ENCODE measurements at places on chromosomes 6 and 20.
A peak's percentile ranks its signal among the peaks of the same experiment; 100 is the strongest.

DNA sequence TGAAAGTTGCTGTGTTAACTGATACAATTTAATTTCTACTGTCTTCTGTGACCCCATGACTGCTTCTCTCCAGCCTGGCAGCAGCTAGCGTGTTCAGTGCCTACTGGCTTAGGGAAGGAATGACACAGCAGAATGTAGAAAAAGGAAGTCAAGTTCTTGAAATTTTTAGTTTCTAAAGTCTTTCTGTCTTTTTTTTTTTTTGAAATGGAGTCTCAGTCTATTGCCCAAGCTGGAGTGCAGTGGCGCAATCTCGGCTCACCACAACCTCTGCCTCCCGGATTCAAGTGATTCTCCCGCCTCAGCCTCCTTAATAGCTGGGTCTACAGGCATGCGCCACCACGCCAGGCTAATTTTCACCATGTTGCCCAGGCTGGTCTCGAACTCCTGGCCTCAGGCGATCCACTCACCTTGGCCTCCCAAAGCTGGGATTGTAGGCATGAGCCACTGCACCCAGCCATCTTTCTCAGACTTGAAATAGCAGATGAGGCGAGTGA, 39.3 kb downstream of the PCNA start:
- no peak for DNase-seq

DNA sequence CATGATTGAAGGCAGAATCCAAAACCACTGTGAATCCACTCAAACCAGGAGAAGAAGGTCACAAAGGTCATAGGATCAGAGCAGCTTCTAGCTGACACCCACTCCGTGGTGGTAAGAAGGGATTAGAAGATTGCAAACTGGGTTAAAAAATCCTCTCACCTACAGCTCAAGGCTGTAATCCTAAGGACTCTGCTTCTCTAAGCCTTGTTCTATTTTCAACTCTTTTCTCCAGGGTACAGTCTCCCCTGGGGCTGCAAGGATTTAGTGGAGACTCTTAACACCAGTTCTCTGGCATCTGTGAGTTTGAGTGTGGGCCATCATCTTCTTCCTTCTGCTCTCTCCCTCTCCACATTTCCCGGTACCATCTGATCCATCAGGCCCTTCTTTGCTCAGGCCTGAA, at the start of gene GUCA1A:
Gene GUCA1A (plus strand): TSS at position 264 of the 400 bp plus-strand sequence. CDS start 250 bp downstream, outside the sequence.
- no peak for DNase-seq

DNA sequence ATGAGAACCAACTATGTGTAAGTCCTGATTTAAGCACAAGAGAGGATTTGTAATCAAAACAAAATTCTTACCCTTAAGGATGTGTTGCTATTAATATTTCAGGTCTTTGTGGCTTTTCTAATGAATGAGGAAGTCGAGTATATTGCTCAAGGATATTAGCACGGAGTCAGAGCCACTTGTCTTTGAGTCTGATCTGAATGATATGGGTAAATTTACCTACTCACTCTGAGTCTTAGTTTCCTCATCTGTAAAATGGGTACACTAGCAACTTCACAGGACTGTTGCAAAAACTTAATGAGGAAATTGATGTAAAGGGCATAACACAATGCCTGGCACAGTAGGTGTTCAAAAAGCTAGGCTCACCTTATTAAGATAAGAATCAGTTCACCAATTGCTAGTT, 30.0 kb upstream of the QKI start:
- no peak for DNase-seq

DNA sequence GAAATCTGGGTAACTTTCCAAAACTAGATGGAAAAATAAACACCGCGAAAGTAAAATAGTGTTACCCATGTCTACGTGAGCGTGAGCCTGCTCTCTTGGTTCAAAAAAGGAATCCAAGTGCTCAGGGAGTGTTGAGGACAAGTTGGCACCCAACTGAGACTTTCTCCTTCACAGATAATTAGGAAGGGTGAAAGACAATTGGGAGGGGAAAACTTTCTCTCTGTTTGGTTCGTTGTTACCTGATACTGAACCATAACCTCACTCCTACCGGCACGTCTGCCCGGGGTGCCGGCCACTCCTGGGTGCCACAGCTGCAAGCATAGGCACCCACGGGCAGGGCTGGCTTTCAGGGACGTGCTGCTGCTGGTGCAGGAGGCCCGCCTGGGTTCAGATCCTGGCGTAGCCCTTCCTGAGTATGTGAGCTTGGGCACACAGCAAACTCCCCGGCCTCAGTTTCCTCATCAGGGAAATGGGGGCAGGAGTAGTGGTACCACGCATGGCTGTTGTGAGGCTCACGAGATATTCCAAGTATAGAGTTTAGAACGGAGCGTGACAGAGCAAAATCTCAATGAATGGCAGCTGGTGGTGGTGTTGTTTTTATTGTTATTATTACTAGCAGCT, 38.2 kb upstream of the PMEPA1 start:
- no peak for DNase-seq

DNA sequence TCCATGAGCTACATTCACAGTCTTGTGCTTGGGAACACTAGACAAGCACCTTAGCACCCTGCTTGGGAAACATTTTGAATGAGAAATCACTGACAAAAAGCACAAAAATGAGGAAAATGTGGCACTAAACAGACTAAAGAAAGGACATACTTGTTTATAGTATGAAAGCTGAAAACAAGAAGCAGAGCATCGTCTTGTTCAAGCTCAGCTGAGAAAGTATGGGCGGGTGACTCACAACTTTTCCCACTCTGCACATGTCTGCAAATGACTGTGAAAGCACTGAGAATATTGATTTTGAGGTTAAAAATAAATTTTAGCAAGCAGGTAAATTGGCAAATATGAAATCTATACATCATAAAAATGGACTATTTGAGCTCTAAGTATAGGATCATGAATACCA, 725.3 kb downstream of the COL12A1 start:
- DNase-seq: no peak

DNA sequence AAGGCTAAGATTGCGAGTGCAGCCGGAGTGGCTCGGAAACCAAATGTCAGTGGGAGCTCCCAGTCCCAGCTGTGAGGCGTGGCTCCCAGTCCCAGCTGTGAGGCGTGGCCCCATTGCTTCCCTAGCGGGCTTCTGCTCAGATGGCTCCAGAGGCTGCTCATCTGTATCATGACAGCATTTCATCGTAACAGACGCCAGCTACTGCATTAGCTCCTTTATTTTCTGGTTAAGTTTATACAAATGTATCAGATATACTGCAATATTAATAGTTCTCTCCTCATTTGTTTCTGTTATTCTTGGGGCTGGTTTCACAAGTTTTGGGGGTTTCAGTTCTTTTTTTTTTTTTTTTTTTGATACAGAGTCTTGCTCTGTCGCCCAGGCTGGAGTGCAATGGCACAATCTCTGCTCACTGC, 34.7 kb upstream of the TBXT start:
- DNase-seq: no peak

GRCh38 chr6:162751211-162751859, 23.6 kb downstream of the PACRG start:
- no peak for DNase-seq

- DNase-seq: peak; percentile 91
These were observed 4.3 kb downstream of the CALHM4 start for GRCh38 chr6:116557893-116558292.

- DNase-seq: no peak
These were observed at the start of gene GMPR for GRCh38 chr6:16238057-16238962. Gene GMPR, plus strand, starts transcription at chr6:16238587. Its CDS starts 107 bp downstream, at chr6:16238694.

GRCh38 chr6:82015526-82015925, 232.0 kb downstream of the IBTK start:
- DNase-seq: no peak

DNA sequence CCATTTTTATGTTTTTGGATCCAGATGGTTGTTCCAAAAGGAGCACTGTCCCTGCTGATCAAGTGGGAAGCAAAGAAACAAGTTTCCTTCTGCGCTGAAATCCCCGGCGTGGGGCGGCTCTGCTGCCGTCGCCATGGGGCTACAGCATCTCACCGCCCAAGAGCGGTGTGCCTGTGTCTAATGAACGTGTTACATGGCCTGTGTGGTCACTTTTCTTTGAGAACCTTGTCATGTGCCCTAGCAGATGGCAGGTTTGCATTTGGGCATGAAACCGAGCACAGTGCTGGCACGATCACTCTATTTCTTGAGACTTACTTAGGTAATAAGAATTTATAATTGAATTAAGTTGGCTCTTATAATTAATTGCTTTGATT, 51.9 kb downstream of the ZDHHC14 start:
- DNase-seq: no peak

DNA sequence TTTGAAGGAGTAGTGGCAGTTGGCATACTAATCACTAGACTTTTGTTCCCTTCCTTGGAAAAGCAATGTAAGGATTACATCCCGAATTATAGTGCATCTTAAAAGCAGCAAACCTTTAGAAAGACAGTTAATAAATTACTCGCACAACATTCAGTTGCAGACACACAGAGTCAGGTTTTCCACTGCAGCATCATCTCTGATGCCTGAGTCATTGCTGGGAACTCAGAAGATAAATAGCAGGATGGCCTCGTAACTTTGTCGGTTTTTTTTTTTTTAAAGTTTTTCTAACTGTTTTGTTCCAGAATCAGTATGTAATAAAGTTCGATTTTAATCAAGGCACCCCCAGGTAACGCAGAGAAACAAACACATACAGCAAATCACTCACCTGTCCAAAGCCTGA, 34.3 kb downstream of the GJA10 start:
- DNase-seq: no peak

DNA sequence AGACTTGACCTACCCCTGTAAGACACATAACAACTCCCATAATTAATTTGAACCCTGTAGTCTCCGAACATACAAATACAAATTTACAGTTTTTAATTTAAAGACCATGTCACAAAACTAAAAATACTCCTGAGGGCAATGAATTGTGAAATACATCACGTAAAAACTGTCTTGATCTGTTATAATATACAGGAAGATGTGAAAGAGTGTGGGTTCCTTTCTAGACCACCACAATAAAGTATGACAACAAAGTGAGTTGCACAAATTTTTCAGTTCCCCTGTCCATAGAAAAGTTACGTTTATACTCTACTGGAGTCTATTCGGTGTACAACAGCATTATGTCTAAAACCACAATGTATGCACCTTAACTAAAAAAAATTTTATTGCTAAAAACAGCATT, 11.0 kb upstream of the BLOC1S5 start:
- no peak for DNase-seq

- no peak for DNase-seq
These were observed 63.3 kb upstream of the SLC2A12 start for GRCh38 chr6:134115715-134116074.

DNA sequence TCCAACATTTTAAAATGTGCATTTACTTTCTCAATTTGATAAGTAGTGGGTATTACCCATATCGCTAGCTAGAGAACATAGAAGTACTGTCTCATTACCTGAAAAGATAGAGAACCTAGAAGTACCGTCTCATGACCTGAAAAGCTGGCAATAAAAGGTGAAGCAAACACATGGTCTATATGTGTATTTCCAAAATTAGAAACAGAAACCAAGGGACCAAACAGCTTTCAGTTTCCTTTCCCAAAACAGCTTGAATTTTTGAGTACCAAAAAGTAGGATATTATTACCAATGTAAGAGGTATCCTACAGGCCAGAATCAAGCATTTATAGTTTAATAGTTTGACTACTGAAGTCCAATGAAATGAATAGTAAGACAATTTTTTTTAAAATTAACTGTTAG, 77.2 kb downstream of the KIF13A start:
- DNase-seq: no peak

- DNase-seq: peak; percentile 13
These were observed 385.7 kb upstream of the MMS22L start for GRCh38 chr6:97668716-97669115.

- DNase-seq: no peak
These were observed 172.7 kb upstream of the NOX3 start for GRCh38 chr6:155628306-155628705.

DNA sequence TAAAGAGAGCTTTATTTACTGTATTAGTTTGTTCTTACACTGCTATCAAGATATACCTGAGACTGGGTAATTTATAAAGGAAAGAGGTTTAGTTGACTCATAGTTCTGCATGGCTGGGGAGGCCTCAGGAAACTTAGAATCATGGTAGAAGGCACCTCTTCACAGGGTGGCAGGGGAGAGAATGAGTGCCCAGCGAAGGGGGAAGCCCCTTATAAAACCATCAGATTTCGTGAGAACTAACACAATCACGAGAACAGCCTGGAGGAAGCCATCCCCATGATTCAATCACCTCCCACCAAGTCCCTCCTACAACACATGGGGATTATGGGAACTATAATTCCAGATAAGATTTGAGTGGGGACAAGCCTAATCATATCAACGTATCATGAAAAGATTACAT, 27.2 kb downstream of the ARID1B start:
- no peak for DNase-seq

GRCh38 chr6:148177589-148178233, 164.9 kb upstream of the SASH1 start:
- DNase-seq: no peak

DNA sequence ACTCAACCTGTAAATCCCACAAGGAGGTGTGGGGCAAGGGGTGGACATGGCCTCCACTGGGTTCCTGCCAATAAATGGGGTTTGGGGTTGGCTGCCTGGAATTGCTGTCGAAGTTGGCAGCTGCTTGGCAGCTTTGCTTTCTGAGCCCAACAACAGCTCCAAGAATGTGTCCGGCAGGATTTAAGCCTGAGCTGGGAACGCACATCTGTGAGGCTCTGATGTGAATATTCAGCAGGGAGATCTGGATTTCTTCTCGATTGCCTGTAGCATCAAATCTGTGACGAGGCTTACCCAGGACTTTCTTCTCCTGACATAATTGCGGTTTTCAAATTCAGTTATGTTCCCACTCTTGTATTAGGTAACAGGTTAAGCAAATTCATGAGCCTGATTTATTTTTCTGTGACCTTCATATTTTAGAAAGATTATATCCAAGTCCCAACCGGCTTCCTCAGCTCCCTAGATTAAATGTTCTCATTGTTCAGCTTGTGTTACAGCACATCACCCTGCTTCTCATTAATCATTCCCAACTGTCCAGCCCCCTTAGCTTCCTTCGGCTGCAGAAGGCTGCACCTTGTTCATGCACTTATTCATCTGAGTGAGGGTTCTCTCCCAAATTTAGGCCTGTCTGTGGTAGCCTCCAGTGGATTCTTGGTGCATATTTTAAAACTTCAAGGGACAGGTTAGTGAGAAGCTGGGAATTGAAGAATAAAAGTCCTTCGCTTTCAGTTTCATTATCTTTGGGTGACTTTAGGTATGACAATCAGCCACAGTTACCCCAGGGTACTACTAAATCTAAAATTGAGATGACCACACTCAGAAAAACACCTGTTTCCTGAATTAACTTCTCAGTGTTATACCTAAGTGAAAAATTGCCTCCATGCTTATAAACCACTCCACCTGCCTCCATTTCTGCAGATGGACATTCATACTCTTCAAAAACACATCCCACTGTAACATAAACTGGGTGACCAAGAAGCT, 310.0 kb downstream of the ESR1 start:
- DNase-seq: peak; percentile 73

DNA sequence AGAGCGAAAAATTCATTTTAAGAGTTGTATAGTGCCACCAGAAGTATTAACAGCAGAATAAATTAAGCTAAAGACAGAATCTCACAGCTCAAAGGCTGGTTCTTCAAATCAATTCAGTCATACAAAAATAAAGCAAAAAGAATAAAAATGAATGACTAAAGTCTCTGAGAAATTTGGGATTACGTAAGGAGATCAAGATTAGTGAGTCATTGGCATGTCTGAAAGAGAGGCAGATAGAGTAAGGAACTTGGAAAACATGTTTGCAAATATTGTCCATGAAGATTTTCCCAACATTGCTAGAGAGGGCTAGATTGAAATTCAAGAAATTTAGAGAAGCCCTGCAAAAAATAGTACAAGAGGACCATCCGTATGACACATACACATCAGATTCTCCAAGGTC, 1413.9 kb upstream of the ADGRB3 start:
- DNase-seq: peak; percentile 48

GRCh38 chr6:166951670-166952060, 4.7 kb downstream of the RNASET2 start:
- no peak for DNase-seq

All from retinal pigment epithelial cell (primary cell).